ENCODE measurements at places on chromosomes 2 and 18.

DNA sequence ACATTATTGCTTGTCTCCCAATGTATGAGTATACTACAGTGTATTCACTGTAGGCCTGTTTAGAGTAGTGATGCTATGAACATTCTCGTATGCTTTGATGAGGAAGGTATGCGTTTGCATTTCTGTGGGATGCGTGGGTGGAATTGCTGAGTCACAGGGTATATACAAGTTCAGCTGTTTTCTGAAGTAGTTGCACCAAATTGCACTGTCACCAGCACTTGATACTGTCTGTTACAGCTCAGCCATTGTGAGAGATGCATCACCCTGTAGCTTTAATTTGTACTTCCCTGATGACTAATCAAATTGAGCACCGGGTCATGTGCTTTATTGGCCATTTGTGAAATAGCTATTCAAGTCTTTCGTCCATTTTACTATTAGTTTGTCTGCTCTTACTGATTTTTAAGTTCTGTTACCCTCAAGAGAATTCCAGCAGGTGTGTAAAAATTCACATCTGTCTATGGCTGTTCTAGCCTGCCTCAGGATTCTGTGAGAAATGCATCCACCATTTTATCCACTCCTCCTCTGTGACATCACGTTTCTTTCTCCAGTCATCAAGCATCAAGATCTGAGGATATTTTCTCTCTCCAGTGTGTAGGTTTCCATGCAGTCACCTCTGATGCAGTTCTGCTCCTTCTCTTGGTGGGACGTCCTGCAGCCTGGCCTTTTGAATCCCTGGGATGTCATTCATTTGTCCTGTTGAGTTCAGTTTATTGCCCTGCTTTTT, 72.5 kb downstream of the DGKD start:
- DNase-seq: no peak

- DNase-seq: no peak
Observed at GRCh38 chr2:146214394-146214929, 1630.4 kb upstream of the ACVR2A start.

GRCh38 chr18:55763298-55763697, 175.3 kb upstream of the TCF4 start:
- DNase-seq: no peak

- DNase-seq: no peak
Observed at GRCh38 chr2:126953483-126953882, 54.8 kb downstream of the TEX51 start.

- no peak for DNase-seq
Observed at GRCh38 chr2:30705711-30706533, 101.3 kb downstream of the CAPN13 start.

DNA sequence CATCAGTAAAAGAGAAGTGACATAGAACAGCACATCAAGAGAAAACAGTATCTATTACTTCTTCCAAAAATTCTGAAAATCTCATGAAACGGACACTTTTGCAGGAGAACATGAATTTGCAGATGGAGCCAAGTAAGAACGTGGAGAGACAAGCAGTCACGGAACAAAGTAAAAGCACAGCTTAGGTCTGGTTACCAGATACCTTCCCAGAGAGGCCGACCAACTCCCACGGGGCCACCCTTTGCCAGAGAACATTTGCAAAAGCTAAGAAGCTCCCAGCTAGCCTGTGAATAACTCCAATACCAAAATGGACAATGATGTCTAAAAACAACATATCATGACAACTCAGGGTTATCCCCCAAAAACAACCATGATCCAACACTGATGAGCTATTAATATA, 38.9 kb downstream of the THAP4 start:
- DNase-seq: no peak

GRCh38 chr18:58226429-58226828, 182.4 kb downstream of the NEDD4L start:
- no peak for DNase-seq

DNA sequence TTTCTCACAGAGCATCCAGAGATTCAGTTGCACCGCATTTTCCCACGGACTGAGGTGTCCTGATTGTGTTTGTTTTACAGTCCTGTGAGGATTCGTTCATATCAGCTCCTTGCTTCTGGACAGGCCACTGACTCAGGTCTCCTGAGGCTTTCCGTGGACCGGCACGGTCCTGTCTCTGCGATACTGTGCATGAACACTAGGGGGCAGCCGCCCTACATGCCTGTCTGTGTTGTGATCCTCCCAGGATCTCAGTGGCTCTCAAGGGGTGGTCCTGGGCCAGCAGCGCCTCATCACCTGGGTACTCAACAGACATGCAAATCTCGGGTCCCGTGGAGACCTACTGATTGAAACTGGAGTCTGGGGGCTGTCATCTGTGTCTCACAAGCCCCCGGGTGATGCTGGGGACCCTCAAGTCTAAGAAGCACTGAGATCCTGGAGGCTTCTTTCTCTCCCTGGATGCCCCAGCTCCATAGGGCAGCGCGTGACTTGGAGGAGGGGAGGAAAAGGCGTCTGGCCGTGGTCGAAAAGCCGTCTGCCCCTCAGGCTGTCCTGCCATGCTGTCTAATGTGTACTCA, 28.9 kb downstream of the IL1R2 start:
- peak; percentile 72 for DNase-seq

DNA sequence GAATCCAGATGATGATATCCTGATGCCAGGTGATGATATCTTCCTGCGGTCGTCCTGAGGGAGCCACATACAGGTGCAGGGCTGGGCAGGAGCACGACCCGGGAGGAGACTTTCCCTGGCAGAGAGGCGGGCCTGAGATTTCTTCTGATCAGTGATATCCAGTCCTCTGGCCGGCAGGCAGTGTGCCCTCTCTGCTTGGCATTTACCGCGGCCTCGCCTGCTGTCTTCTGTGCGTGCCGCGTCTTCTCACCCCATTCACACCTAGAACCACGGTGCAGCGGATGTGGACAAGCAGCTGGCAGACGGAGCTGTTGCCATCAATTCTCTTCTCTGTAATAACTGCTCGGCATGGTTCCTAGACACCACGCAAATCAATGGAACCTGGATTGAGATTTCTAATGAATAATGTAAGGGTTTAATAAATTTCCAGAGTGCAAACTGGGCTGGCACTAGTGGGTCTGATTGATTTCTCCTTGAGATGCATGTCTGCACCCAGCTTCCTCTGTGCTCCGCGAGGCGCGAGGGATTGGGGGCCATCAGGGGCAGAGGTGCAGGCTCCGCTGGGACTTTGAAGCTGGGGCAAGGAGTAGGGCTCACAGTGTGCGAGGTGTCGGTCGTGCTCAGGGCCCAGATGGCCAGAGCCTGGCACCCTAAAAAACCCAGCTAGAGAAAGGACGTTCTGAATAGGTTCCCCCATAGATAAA, 208.9 kb upstream of the HDAC4 start:
- no peak for DNase-seq

GRCh38 chr2:127084611-127085316, 22.2 kb downstream of the BIN1 start:
- DNase-seq: no peak

- no peak for DNase-seq
Observed at GRCh38 chr2:58730764-58731487, 489.8 kb upstream of the FANCL start.

GRCh38 chr2:224183086-224183485, 144.0 kb upstream of the SERPINE2 start:
- DNase-seq: no peak

- no peak for DNase-seq
Observed at GRCh38 chr18:59222341-59222740, 2.4 kb downstream of the GRP start.

GRCh38 chr2:155209696-155210450, 511.4 kb downstream of the KCNJ3 start:
- DNase-seq: no peak

GRCh38 chr2:105573910-105574655, 170.6 kb upstream of the NCK2 start:
- no peak for DNase-seq

DNA sequence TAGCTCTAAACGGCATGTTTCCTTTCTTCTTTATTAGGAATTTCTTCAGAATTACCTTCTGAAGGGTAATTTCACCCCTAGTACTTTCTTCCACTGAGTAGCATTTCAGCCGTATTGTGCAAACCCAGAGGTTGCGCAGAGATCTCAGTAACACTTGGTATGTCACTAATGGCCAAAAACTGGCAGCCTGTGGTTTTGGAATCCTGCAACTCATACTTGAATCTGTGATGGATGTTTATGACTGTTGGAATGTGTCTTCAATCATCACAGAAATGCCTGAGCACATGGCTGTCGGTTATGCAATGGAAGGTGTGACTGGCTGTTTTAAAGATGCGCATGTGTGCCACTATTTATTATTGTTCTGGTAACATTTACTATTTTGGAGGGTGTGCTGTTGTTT, 100.0 kb downstream of the COLEC12 start:
- DNase-seq: no peak

DNA sequence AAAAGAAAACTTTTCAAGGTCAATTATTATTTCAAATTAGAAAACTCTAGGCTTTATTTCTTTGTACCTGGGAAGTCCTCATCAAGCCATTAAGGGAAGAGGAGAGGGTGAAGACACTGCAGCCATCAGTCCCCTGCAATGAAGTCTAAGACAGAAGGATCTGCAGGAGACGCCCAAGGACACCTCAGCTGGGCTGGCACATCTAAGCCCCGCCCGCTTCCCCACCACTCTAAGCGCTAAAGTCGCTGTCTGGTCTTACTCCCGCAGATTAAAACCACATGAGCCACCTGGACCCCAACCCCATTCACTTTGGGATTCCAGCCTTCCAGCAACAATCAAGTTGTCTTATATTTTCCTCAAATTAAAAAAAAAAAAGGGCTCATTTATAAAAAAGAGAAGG, 104.4 kb downstream of the AFF3 start:
- no peak for DNase-seq

DNA sequence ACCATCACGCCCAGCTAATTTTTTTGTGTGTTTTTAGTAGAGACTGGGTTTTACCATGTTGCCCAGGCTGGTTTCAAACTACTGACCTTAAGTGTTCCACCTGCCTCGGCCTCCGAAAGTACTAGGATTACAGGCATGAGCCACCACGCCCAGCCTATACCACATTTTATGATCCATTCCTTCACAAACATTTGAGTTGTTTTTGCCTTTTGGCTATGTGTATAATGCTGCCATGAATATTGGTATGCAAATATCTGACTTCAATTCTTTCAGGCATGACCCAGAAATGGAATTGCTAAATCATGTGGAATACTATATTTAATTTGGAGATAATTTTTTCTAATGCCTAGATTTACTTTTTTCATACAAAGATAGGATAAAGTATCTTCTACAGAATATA, 68.6 kb downstream of the TTC27 start:
- no peak for DNase-seq

DNA sequence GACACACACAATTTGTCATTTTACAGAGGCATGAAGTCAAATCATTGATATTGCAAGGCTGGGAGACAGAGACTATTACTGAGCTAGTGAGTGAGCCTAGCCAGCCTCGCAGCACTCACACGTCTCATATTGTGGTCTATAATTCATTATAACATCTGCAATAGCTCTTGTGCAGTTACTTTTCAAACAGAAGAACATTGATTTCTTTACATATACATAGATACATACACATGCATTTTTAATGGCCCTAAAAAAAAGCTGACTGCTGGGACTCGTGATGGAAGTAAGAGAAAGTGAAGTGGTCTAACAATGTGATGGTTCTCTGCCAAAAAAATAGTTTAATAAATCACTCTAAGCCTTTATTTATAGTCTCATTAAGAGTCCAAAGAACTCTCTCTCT, 56.8 kb downstream of the KIAA2012 start:
- no peak for DNase-seq

- DNase-seq: no peak
Observed at GRCh38 chr18:55369346-55369745, 218.6 kb downstream of the TCF4 start.

- no peak for DNase-seq
Observed at GRCh38 chr18:59505356-59505755, 146.3 kb upstream of the LMAN1 start.

DNA sequence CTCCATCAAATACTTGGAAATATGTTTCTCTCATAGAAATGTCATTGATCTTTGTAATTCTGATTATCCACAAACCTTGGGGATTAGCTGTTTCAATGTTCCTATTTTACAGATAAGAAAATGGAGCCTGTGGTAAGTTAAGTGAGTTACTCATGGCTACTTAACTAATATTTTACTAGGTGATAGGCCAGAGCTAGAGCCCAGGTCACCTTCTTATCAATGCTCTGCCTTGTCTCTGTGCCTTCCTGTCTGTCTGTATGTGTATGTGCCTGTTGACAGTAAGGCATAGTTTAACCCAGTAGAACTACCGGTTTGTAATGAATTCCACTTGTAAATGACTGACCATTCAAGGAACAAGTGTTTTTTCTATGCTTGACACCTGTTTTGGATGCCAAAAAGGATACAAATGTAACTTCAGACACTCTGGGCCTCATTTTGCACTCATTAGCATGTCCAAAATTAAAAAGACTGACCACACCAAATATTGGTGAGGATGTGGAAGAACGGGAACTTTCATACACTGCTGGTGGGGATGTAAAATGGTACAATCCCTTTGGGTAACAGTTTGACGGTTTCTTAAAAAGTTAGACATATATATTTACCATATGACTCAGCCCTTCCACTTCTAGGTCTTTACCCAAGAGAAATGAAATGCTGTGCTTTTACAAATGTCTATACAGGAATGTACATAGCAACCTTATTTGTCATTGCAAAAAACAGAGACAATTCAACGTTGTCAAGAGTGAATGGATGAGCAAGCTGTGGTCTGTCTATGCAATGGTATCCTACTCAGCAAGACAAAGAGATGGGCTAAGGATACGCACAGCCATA, 19.6 kb upstream of the IL1A start:
- no peak for DNase-seq

- no peak for DNase-seq
Observed at GRCh38 chr2:158153270-158154015, 51.8 kb downstream of the UPP2 start.

GRCh38 chr2:10246370-10246769, 56.3 kb upstream of the HPCAL1 start:
- DNase-seq: no peak

GRCh38 chr2:205706769-205707381, 24.6 kb downstream of the NRP2 start:
- peak; percentile 90 for DNase-seq

DNA sequence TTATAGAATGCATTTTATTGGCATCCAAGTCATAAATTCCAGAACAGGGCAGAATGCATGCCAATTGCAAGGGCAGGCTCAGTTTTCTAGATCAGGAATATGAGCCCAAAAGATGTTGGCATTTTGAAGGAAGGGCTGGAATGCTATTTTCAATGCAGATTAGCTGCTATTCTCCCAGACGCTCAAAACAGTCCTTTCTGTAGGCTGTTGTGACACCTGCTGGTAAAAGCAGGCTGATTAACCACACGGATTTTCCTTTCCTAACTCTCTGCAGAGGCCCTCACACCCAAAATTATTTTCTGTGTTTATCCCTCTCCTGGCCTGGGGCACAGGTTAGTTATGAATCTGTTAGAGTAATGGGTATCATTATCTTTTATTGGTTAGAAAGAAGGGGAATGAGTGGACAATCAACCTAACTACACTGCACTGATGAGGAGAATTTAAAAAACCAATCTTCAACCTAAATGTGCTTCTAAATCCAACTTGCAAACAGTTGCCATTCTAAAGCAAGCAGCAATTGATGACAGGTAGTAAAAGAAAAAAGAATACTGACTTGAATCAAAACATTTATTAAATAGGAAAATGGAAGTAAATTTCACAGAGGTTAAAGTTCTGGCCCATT, 94.0 kb downstream of the PLA2R1 start:
- peak; percentile 65 for DNase-seq
